Stimulated activated CD8-positive, alpha-beta memory T cell treated with anti-CD3 and anti-CD28 coated beads, Interleukin-7, amount 100 ng/mL, for 1 hour (primary cell): ENCODE measurements at places on chromosomes 16 and 17.

- no peak for DNase-seq
Measured at GRCh38 chr16:29760567-29761279, 14.9 kb upstream of the C16orf54 start.

DNA sequence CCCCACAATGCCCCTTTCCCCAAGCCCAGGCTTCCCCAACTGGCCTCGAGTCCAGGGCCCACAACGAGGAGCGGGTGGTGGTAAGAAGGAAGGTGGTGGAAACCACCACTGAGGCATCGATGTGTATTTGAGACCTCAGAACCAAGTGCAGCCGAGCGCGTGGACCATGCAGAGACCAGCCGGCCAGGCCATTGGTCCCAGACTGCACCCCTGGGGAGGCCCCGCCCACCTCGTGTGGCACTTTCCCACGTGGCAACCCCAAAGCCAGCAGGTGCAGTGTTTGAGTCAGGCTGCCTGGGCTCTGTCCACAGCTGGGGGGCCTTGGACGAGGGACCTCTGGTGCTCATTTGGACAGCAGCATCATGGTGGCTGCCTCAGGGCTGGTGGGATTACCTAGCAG, 28.1 kb upstream of the BAHCC1 start:
- no peak for DNase-seq

DNA sequence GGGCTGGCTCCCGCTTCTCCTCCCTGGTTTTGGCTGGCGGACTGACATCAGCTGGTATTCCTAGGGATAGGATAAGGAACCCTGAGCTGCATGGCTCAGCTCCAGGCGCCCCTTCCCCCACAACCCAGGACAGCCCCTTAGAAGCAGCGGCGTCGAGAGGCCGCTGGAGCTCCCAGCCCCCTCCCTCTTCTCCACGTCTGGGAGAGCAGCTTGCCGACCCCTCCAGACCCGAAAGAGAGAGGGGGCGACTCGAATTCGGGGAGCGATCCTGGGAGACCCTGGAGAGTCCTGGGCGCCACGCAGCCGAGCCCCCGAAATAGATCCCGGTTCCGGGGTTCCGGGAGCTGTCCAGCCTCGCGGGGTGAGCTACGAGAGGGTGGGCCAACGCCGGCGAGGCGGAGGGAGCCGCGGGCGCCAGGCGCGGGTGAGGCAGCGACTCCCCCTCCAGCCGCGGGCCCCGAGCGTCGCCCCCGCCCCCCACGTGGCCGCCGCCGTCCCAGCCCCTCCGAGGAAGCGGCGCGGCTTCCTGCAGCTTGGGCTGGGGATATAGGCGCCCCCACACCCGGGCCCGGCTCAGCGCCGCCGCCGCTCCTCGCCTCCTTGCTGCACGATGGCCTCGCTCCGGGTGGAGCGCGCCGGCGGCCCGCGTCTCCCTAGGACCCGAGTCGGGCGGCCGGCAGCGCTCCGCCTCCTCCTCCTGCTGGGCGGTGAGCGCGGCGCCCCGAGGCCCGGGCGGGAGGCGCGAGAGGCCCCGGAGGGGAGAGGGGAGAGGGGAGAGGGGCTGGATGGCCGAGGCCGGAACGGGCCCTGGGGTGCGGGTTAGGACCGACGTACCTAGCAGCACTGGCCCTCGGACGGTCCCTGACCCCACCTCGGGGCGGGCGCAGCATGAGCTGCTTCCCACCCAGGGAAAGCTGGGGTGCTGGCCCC, at the start of gene RAMP2:
Gene RAMP2, plus strand, starts transcription at position 576 of the 930 bp plus-strand sequence. Its CDS starts 35 bp downstream, at position 611.
- DNase-seq: no peak

- DNase-seq: no peak
Measured at GRCh38 chr16:75113541-75114121, 2.9 kb downstream of the LDHD start.

- no peak for DNase-seq
Measured at GRCh38 chr17:43578404-43578698, 32.2 kb upstream of the ETV4 start.

GRCh38 chr16:74752756-74753155, 21.9 kb downstream of the FA2H start:
- DNase-seq: no peak

DNA sequence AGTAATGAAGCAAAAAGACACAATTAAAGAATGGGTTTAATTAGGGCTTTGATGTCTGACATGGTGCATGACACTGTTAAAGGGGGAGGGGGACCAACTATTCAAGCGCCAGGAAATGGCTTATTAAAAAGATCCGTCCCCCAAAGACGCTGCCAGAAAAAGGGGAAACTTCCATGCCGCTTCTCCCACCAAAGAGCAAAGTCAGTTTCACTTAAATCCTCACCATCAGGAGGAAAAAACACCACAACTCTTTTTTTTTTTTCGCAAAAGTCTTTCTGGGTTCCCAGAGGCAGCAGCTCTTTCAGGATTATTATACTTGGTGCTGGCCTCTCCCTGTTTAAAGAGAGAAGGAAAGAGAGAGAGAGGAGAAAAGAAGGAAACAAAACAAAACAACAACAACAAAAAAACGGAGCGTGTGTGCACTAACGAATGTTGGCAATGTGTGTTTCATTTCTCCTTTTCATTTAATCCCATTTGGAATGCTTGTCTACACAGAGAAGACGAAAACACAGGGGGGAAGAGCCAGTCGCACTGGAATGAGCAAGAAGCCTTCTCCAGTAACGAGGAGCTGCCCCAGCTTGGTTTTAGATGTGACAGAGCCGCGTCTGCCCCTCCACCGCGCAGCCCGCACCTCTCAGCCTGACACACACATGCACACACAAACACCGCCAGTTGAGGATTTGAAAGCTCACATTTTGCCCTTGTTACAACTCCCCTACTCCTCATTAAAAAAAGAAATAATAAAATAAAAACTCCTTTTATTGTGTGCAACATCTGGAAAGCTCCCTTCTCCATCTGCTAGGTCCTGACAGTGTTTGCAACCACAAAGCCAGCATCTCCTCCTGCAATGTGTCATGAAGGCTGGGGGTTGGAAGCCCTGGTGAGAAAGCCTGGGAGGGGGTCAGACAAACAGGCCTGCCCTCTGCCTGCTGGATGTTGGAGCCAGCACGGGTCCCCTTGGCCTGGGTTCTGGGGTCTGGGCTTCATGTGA, 32.7 kb upstream of the AXIN2 start:
- no peak for DNase-seq

DNA sequence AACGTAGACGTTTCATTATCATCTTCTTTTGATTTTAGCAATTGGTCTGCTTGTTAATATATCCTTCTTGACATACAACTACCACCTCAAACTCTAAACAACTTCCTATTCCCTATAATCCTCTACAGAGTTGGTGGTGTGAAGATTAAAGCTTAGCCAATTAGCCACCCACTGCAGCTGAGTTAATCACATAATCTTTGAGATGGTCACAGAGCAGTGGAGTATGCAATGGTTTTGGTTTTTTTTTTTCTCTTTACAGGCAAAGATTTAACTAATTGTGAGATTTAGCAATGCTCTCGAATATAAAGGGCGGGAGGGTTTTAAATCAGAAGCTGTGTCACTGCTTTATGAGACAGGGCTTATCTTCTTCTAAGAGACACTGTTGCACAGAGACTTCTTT, 37.0 kb downstream of the STX8 start:
- DNase-seq: no peak

DNA sequence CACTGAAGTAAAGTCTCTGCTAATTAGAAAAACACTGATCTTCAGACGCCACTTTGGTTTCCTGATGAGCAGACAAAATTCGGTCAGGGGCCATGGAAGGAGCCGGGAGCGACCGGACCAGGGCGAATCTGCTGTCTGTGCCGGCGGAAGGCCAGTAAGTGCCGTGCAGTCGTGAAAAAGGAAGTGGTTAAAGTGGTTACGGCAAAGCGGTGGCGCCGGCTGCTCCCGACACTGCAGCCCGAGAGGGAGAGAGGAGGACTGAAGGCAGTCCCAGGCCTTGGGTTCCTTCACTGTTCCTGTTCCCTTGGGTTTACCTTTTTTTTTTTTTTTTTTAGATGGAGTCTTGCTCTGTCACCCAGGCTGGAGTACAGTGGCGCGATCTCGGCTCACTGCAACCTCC, 17.3 kb upstream of the HEXD start:
- peak; percentile 21 for DNase-seq

- DNase-seq: no peak
Measured at GRCh38 chr16:3776316-3776715, 59.0 kb upstream of the TRAP1 start.
